Right ventricle myocardium superior (tissue), 1 donor: ENCODE measurements at places on chromosomes 5 and 9.

- no peak for DNase-seq
Observed at GRCh38 chr9:116483622-116484491, 203.2 kb upstream of the TRIM32 start.

GRCh38 chr5:75522542-75522941, 10.9 kb downstream of the POLK start:
- no peak for DNase-seq

- no peak for DNase-seq
Observed at GRCh38 chr5:10069637-10070313, 179.9 kb downstream of the ATPSCKMT start.

GRCh38 chr9:77901771-77902170, 129.8 kb downstream of the GNAQ start:
- no peak for DNase-seq

DNA sequence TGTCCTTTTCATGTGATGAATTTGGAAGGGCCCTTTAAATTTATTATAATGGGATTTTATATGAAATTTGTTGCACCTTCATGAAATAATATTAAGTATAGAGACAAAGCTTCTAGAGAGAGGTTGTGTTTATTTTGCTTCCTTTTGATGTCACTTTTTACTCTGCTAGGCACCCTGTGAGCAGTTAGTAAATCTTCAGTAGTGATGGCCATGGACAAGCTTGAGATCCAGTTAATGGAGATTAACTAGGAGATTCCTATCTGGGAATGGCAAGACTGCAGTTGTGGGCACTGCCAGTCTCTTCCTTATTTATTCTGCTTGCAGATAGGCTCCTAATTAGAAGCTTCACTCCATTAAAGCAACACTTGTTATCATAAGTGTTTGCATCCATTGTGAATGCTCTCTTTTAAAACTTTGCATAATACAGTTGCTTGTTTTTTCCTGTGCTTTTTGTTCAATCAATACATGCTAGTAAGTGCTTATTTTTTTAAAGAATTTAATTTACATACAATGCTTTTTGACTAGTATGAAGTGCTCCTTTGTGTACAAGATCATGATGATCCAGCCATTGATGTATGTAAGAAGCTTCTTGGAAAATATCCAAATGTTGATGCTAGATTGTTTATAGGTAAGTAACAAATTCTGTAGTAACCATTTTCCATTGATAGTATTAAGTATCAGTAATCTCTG, 25.9 kb downstream of the UGCG start:
- no peak for DNase-seq

GRCh38 chr9:2764353-2764752, 47.0 kb downstream of the KCNV2 start:
- DNase-seq = no peak

- DNase-seq = no peak
Observed at GRCh38 chr5:151058891-151059489, 21.8 kb downstream of the TNIP1 start.

- DNase-seq = no peak
Observed at GRCh38 chr5:91243852-91244251, 139.3 kb downstream of the ARRDC3 start.

DNA sequence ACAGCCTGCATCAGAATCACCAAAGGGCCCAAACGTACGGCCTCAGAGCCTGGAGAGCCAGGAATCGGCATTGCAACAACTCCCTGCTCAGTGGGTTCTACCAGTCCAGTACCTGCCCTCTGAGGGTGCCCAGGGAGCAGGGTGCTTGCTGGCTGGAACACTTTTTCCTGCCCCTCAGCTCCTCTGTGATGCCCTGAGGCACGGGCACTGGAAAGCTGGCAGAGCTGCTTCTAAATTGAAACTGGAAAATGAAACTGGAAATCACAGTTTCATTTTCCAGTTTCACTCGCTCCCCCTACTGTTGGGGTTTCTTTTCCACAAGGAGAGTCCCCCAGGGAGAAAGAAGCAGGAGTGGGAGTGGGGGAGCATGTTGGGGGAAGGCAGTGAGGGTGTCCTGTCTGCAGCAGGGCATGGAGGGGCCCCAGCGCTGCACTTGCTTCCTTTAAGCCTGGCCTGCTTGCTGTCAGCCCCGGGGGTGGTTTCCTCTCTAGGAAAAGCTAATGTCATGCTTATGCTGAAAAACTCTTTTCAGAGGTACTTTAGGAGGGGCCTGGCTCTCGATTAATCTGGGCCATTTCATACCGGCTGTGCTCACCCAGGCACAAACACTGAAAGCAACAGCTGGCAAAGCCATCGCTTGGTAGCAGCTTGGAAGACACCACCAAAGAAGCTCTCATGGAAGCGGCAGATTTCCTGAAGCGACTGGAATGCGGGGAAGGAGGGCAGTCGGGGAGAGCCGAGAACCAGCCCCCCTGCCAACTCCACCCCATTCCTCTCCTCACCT, 26.2 kb downstream of the IRF1 start:
- no peak for DNase-seq

GRCh38 chr5:117682416-117682815, 1107.8 kb upstream of the SEMA6A start:
- no peak for DNase-seq

GRCh38 chr9:70257991-70258691, 637 bp upstream of the SMC5 start:
- DNase-seq = no peak

- peak; percentile 56 for DNase-seq
Observed at GRCh38 chr9:33297432-33297831, 7.1 kb downstream of the NFX1 start.

GRCh38 chr5:150068472-150068871, 17.9 kb downstream of the CSF1R start:
- no peak for DNase-seq

GRCh38 chr9:34559624-34560455, 29.7 kb downstream of the CNTFR start:
- peak; percentile 66 for DNase-seq

DNA sequence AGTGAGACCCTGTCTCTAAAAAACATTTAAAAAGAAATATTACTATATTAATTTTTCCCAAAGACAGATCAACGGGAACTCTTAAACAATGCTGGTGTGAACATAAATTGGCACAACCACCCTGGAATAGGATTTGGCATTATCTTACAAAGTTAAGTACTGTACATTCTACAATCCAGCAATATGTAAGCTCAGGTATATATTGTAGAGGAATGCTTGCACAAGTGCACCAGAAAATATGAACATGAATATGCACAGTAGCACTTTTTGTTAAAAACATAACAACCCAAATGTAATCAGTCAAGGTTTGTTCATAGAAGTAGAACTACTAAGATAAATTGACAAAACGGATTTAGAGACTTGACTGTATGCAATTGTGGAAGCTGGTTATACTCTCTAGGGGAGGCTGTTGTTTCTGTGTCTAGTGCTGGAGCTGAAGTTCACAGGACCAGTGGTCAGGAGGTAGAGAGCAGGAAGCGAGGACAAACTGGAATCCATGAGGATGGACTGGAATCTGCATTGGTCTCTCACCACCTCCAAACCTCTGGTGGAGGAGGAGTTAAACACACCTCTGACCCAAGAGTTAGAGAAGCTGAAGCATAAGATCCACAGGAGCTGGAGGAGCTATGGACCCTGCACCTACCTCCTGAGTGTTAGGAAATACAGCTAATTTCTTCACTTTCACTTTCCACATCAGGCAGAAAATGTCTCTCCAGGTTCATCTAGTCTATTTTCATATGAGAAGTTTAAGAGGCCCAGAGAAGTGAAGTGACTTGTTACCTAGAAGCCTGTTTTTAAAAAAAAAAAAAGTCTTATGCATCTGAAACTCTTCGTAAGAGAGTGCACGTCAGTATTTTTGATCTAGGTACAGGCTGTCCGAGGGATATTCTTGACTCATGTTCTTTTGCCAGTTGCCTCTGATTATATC, 20.3 kb upstream of the RIC1 start:
- no peak for DNase-seq

DNA sequence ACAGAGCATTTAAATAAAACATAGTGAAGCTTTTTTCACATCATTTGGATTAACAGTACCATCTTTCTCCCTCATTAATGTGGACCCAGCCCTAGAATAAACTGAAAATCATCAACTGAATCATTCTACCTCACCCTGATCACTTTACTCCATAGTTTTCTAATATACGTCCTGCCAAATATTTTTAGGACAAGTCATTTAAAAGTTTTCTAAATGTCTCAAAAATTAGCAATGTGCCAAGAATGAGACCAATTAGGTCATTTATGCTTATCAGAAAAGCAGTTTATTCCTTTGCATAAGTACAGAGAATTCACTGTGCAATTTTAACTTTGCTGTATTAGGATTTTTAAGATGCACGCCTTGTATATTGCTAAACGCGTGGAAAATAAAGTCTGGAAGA, 284.4 kb downstream of the PIK3R1 start:
- no peak for DNase-seq

DNA sequence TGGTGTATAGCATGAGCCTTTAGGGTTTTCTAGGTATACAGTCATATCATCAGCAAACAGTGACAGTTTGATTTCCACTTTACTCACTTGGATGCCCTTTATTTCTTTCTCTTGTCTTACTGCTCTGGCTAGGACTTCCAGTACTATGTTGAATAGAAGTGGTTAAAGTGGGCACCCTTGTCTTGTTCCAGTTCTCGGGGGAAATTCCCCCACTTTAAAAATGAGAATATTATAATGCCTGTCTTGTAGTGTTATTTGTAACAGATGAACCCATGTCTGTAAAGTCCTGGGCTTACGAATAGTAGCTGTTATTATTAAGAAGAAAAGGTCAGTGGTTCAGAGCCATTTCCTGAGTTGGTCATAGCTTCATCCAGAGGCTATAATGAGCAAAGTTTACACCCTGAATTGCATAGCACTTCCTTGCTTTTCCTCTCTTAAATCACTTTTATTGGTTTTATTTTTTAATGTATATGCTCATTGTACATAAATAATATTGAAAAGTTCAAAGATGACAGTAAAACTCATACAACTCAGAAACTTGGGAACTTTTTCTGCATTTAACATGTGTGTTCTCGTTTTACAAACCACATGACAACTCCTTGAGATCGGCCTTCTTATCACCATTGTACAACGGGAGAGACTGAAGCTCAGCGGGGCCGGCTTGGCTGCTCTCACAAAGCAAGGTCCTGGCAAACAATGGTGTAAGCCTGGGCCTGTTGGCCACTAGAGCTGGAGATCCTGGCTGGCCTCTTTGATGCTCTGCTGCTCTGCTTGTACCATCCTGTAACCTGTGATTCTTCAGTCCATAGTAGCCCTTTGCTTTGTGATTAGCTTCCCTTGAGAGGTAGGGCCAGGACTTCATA, 85.2 kb downstream of the CYFIP2 start:
- no peak for DNase-seq

- DNase-seq = no peak
Observed at GRCh38 chr9:94772639-94773303, 46.3 kb downstream of the AOPEP start.

GRCh38 chr9:105259274-105259673, 14.8 kb downstream of the SLC44A1 start:
- DNase-seq = no peak

- no peak for DNase-seq
Observed at GRCh38 chr9:127162046-127162863, 39.8 kb upstream of the ANGPTL2 start.

DNA sequence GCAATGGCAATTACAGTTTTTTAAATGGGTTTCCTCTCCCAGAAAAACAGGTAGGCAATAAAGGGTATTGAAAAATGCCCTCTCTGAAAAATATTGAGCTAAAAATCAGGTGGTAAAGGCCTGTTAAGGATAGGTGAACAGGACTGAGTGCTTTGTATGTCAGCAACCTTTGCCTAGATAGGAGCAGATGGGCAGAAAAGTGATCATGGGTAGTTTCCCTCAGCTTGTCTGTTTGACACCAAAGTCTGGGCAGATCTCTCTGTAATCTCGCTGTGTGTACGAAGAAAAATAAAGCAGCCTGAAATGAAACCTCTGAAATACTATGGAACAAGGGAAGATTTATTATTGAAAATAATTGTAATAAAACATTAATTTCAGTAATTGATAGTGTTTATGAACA, 15.8 kb downstream of the RNF180 start:
- no peak for DNase-seq

DNA sequence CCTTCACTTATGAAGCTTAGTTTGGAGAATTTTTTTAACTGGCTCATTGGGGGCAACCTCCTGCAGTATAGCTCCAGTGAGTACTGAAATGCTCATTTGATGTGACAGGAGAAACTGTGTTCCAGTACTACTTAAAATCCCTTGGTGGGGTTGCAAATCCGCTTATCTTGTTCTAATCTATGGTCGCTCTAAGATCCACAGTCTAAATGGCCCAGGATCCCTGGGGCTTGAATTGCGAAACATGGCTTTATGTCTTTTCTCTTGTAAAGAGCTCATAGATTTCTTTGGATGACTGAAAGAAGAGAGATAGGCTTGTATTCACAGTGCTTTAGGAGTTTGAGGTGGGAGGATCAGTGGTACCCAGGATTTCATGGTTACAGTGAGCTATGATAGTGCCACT, 52.7 kb downstream of the ADAMTSL1 start:
- DNase-seq = no peak

DNA sequence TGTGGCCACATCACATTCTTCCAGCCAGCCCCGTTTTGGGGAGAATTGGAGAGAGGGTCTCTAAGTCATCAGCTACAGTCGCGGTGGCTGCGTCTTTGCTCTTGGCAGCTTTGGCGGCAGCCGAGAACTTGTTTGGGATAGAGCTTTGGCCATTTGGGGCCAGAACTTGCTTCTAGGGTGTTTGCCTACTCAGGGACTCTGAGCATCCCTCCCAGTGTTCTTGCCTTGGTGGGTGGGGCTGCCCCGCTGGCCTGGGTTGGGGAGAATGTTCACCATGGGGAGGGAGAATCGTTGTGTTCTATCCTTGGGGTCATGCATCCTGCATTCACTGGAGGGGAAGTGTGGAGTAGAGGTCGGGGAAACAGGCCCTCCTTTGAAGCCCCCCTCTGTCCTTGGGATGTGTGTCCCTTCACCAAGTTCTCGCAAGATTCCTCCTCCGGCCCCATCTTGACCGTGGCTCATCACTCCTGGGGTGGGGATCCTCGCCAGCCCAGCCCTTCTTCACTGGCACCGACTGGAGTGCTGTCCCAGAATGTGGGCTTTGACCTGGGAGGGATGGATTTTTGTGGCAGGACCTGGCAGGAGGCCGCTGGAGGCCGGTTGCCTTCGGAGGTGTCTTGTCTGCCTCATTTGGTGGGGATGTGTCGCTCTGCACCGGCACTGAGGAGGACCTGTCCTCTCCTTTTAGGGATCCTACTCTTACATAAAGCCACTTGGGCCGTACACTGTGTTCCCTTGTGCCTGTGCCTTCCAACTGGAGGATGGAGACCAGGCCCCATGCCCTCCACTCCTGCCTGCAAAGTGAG, 3.5 kb downstream of the PHF2 start:
- no peak for DNase-seq

DNA sequence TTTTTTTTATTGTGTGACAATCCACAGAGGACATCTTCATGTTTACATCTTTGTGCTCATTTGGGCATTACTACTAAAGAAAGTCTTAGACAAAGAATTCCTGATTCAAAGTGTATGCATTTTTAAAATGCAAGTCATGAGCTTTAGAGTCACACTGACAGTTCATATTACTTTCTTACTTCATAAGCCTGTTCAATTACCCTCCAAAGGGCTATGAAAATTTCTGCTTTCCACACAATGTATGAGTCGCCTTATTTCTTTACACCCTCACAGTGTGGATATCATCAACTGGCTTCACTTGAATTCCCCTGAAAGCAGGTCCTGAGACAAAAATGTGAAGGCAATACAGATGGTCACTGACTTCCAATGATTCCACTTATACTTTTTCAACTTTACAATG, 280.4 kb upstream of the PTGER4 start:
- DNase-seq = no peak

- no peak for DNase-seq
Observed at GRCh38 chr5:40738502-40738901, 17.3 kb downstream of the TTC33 start.

GRCh38 chr9:15475923-15476536, 34.7 kb downstream of the PSIP1 start:
- DNase-seq = no peak

- DNase-seq = no peak
Observed at GRCh38 chr5:10337107-10337506, 16.4 kb upstream of the MARCHF6 start.
